NT2/D1 (cell line): ENCODE measurements at places on chromosomes 3 and 15.

GRCh38 chr3:183339461-183340086 lies 86.5 kb downstream of the B3GNT5 start:
- no peak for DNase-seq

GRCh38 chr15:47787875-47788274 lies 70.6 kb downstream of the SEMA6D start:
- no peak for DNase-seq

- DNase-seq, result no peak
These were observed 15.8 kb upstream of the KBTBD12 start for GRCh38 chr3:127899200-127899599.

DNA sequence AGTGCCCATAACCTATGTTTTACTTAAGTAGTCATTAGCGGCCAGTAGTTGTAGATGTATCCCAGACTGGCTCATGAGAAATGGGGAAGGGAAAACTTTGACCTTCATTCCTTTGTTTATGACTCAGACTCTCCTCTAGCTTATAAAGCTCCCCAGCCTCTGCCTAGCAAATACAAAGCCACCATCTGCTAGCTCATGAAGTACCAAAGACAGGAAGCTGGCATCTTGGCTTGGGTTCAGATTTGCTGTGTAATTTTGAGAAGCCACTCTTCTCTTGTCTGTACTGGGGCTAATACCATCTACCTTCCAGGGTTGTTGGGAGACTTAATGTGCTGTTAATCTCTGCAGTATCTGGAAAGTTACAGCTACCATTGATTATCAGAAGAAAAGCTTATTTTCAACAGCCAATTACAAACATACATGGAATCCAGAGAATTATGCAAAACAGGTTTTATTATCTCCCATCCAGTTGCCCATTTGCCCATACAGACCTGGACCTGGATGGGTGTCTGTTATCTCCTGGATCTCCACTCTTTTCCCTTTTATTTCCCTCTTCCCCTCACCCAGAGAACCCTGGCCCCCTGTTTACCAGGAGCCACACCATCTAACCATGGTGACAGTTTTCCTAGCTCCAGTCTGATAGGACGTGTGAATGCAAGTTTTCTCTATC lies 153.8 kb downstream of the SEMA6D start:
- DNase-seq, result no peak

- DNase-seq, result no peak
These were observed 152.1 kb downstream of the GABRB3 start for GRCh38 chr15:26620528-26621458.

DNA sequence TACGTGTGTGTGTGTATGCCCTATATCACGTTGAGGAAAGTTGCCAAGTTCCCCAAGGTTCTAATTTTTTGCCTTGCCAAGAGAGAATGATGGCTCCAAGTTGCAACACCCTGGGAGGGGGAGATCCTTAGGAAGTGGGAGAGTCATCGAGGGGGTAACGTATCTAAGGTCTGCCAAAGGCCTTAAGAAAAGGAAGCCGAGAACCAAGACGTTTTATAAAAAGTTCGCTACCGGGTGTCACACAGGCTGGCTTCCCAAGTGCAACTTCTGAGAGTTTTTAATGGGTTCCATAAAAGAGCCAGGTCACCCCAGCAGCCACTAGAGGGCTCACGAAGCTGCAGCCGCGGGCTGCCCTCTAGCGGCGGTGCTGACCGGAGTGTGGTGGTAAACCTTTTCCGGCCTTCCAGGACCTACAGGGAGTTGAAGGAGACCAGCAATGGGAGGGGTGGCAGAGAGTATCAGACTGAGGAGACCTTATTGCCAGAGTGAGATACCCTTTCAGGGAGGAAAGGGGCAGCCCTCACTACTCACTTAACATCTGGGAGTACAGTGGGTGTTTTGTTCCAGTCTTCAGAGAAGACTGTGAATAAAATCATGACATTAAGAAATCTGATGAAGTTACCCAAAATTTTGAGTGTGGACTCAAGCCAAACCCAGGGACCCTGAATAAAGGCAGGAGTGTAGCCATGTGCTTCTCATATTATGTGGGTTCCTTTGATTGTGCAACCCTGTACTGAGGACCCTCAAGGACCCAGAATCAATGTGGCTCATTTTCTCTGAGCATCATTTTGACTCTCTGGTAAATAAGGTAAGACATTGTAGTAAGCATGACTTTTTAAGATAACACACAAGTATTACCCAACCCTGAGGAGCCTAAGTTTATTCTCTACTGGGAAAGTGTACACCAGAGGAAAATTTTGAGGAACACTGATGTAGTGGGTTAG lies 2.5 kb upstream of the RFX7 start:
- DNase-seq, result peak; percentile 76

- DNase-seq, result no peak
These were observed 546.1 kb downstream of the NTRK3 start for GRCh38 chr15:87710406-87710805.

GRCh38 chr3:195097331-195098255 lies 173.4 kb downstream of the XXYLT1 start:
- no peak for DNase-seq

DNA sequence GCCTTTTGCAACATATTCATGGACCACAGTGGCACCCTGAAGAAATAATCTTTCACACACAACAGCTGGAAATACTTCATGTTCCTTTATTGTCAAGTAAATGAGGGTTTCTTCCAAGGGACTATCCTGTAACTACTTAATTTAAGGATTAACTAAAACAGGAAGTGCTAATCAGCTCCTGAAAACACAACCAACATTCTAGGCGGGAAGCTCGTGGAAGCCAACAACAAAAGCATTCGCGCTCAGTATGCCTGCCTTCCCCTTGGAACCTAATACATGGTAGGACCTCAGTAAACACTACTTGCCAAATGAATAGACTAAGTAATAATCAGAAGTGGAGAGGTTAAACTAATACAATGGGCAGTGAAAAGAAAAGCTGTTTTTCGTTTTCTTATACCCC lies 300.9 kb downstream of the RORA start:
- peak; percentile 47 for DNase-seq

GRCh38 chr15:73750438-73750837 lies 2.7 kb downstream of the INSYN1 start:
- no peak for DNase-seq

DNA sequence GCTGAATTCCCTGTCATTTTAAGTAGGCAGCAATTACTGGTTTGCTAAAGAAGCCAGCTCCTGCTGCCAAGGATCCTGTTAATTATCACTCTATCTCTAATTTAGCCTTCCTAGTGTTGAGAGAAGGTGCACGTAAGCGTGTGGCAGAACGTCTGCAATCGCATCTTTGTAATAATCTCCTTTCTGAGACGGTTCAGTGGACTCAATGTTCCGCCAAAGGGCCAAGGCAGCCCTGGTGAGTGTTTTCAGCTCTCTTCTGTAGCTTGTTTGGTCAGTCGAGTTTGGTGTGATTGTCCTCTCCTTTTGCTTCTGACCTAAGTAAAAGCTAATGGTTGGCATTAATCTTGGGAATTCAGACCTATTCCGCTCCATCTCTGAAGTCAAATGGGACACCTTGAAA lies 24.2 kb downstream of the MITF start:
- DNase-seq, result no peak

GRCh38 chr3:55662683-55663082 lies 175.6 kb upstream of the WNT5A start:
- DNase-seq, result no peak

GRCh38 chr3:136247855-136248590 lies 2.1 kb upstream of the PCCB start:
- no peak for DNase-seq

GRCh38 chr15:79086814-79087213 lies 3.8 kb downstream of the RASGRF1 start:
- no peak for DNase-seq

- no peak for DNase-seq
These were observed 16.6 kb downstream of the TMOD2 start for GRCh38 chr15:51768018-51768417.

- DNase-seq, result no peak
These were observed 17.9 kb upstream of the HDAC11 start for GRCh38 chr3:13462125-13462629.

- no peak for DNase-seq
These were observed 1075.3 kb upstream of the ALCAM start for GRCh38 chr3:104291437-104291851.

DNA sequence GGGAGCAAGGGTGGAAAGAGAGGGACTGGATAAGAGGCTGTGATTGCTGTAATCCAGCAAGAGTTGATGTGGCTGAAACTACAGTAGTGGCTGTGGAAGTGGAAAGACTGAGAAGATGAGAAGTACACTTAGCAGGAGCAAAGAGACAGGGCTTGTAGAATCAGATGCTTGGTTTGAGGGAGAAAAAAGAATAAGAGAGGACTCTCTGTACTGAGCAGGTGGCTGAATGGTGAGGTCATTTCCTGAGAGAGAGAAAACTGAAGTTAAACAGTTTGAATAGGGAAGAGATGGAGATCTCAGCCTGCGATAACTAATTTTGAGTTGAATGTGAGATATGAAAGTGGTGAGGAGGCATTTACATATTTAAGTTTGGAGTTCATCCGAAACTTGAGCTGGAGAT lies 95.8 kb upstream of the SLC25A36 start:
- DNase-seq, result no peak

GRCh38 chr15:91694131-91694830 lies 159.2 kb upstream of the SLCO3A1 start:
- no peak for DNase-seq

DNA sequence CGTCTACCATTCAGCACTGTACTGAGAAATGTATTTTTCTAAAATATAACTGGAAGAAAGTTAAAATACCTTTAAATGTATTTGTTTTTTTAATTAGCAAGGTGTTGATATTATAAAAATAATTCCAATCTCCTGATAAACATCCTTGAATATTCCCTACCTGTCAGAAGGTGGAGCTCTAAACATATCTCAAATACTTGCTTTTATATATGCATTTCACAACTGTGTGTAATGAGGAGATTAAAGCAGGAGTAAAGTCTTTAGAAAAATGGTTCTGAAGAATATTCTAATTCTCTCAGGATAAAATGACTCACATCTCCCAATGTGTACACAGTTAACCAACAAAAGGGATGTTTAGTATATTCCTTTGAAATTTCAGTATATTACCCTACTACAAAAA lies 422.7 kb downstream of the PLCL2 start:
- DNase-seq, result no peak

GRCh38 chr15:33132233-33132580 lies 62.3 kb downstream of the FMN1 start:
- no peak for DNase-seq

DNA sequence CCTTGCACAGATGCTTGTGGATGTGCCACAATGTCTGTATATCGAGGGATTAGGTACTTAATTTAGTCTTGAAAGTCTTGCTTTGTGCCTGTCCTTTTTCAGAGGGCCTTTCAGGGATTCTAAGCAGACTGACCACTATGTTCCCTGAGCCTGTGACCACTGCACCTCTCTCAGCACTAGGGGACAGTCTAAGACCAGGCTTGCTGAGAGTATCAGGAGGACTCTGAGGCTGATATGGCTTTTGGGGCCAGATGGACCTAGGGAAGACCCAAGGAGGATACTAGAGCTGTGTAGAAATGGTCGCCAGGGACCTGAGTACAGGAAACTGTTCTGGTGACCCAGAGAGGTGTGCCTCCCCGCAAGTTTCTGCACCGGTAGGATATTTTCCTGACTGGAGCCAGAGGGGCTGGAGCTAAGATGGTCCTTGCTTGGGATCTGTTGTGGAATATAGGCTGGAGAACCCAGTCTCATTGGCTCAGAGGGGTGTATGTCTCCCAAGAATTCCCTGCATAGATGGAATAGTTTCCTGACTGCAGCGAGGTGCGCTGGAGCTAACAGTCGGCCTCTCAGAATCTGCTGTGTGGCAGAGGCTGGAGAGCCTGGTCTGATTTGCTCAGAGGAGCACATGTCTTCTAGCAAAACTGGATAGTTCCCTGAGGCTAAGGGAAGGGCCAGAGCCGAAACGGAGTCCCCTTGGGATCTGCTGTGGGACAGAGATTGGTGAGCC lies 213.2 kb upstream of the DCBLD2 start:
- peak; percentile 44 for DNase-seq

- DNase-seq, result no peak
These were observed 954.2 kb downstream of the CADM2 start for GRCh38 chr3:85912980-85913379.

DNA sequence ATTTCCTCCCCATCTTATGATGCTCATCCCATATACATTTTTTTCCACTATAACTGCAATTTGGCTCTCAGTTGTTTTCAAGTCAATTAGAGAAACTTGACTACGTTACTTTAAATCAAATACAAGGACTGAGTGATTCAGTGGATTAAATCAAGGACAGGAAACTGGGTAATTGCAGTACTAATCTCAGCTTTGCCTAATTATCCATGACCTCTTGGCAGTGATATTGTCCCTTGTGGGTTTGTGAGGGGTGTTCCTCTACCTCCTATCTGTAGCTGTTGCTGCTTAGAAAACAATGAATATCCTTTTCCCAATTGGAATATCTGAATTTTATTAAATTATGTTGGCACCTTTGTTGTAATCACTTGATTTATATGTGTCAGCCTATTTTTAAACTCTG lies 79.4 kb downstream of the ZPLD1 start:
- no peak for DNase-seq

DNA sequence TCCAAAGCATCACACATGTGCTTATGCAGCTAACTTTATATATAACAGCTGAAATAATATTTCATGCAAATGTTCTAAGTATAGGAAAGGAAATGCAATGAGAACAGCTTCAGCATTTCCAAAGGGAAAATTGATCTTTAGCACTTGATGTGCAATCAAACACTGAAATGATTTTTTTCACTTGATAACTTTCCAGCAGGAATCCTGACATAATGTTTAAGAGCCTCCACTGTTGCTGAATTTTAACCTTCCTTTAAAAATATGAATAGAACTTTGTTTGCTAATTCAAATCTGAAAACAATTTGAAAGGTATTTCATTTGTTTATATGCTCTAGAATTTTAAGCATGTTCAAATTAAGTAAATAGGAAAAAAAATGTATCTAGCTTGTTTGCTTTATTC lies 96.9 kb upstream of the STRIT1 start:
- no peak for DNase-seq

DNA sequence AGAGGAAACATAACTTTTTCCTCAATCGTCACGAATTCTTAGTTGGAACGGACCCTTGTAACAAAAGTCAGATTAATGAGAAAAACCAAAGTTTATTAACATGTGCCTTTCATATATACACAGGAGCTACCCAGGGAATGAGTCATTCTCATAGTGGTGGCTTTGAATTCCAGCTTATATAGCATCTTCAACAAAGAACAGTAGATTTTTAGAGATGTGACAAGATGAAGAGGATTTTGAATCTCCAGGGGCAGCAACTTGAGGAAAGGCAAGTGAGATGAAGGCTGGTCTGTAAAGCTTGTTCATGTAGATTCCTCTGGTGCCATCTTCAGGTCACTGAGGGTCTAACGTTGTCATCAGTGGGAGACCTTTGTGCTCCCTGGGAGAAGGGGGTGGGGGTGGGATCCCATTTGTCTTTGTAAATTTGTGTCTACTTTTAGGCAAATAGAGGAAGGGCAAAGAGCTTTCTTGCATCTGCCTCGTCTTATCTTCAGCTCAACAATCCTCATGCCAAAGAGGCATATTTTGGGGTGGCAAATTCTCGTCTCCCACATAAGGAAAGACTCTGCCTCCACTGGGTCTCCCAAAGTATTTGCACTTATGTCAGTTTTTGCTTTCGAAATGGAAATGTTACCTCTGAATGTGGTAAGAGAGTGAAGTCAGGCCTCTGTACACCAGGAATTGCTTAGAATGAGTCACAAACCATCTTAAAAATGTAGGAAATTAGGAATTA lies 29.5 kb downstream of the CLEC3B start:
- DNase-seq, result peak; percentile 49
